ENCODE measurements at places on chromosomes 7 and 10. TPM values are rescaled to one million over a fixed set of nuclear protein-coding genes. Genes with fewer than 3 reads are reported as not detected.
A peak's percentile ranks its signal among the peaks of the same experiment; 100 is the strongest.

GRCh38 chr7:140657891-140658290 is 14.9 kb upstream of the ADCK2 start:
- no peak for DNase-seq
- H3K4me1 ChIP-seq, result peaks cover 2% of the 10 kb centered on the region
- H3K27ac ChIP-seq, result no peak overlapping the region
- no peaks in the 10 kb centered on the region for H3K36me3 ChIP-seq
- no peaks in the 10 kb centered on the region for H3K27me3 ChIP-seq
- no peak overlapping the region for H3K4me3 ChIP-seq

- no peaks in the 10 kb centered on the region for H3K36me3 ChIP-seq
- H3K27ac ChIP-seq, result no peak overlapping the region
- H3K27me3 ChIP-seq, result no peaks in the 10 kb centered on the region
- H3K4me3 ChIP-seq, result no peak overlapping the region
- DNase-seq, result peak; percentile 31
These were observed 245.3 kb downstream of the NSUN6 start for GRCh38 chr10:18406136-18406535.

DNA sequence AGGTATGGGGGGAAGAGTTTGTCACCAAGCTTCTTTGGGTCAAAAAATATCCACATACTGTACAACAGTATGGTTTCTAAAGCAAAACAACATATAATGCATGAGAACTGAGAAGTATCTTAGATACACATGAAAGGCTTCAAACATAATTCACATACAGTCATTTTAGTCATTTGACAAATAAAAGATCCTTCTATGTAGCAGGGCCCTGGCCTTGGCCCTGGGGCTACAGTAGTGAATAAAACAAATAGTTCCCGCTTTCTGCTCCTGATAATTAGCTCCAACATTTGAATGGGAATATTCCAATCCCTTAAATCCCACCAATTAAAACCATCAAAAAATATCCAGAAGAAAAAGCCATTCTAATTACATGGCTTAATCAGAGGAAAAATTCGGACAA is 51.3 kb downstream of the MALSU1 start:
- H3K36me3 ChIP-seq, result peaks cover 64% of the 10 kb centered on the region
- no peak overlapping the region for H3K4me3 ChIP-seq
- no peaks in the 10 kb centered on the region for H3K27me3 ChIP-seq

DNA sequence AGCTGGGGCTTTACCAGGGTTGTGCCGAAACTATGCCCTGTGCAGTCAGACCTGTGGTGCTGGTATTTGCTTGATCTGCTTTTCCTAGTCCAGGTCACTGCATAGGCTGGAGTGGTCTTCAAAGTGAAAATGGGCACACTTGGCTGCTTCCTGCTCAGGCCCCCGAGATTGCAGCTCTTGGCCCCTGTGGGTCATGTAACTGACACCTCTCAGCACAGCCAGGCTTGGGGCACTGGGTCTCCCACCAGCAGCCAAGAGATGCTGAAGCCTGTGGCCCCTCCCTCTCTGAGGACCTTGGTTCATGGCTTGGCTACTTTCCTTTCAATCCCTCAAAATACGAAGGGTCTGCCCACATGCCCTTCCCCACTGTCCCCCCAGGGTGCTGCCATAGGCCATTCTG is 33.7 kb downstream of the PDIA4 start:
- H3K36me3 ChIP-seq, result peaks cover 4% of the 10 kb centered on the region
- H3K4me3 ChIP-seq, result no peak overlapping the region
- H3K4me1 ChIP-seq, result no peaks in the 10 kb centered on the region
- no peak overlapping the region for H3K27ac ChIP-seq
- H3K27me3 ChIP-seq, result no peaks in the 10 kb centered on the region
- no peak for DNase-seq

GRCh38 chr7:66430164-66430545 is 198.5 kb upstream of the KCTD7 start:
- H3K27ac ChIP-seq, result no peak overlapping the region
- DNase-seq, result no peak
- H3K4me3 ChIP-seq, result no peak overlapping the region
- H3K4me1 ChIP-seq, result no peaks in the 10 kb centered on the region
- H3K36me3 ChIP-seq, result no peaks in the 10 kb centered on the region
- no peaks in the 10 kb centered on the region for H3K27me3 ChIP-seq

DNA sequence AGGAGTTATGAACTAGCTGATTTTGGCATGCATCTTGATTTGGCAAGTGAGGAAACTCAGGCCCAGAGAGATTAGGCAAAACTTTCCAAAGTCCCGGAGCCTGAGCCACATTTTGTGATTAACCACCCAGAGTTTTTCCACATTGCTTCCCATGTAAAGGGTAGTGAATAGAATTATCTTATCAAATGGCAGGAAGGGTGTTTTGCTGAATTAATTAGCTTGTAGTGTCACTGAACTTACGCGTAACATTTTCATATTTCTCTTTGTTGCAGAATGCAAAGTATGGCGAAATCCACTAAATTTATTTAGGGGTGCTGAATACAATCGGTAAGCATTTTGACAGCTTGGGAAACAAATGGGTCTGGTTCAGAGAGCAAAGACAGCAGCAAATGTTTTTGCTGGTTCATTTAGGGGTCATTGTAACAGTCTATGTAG is 176.2 kb downstream of the ST7 start:
- no peak overlapping the region for H3K27ac ChIP-seq
- H3K4me3 ChIP-seq, result no peak overlapping the region
- no peak for DNase-seq
- H3K27me3 ChIP-seq, result no peaks in the 10 kb centered on the region

DNA sequence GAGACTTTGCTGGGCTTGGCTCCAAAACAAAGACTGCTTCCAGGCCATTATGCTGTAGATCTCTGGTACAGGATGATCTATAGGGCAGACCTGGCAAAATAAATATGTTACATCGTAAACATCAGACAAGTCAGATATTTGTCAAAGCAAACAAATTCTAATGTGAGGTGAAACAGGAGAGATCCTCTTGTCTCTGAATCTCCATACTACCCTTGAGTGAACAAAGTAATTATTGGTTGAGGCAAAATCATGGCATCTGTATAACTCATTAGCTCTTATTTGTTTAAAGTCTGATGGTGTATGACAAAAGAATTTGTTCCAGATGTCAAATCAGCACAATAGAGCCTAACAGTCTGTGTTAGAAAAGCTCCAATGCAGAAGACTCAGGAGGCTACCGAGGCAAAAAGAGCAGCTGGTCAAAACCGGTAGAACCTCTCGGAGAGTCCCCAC is 1291.5 kb downstream of the TYW1 start:
- no peak for DNase-seq
- H3K27ac ChIP-seq, result no peak overlapping the region
- H3K4me1 ChIP-seq, result no peaks in the 10 kb centered on the region
- H3K36me3 ChIP-seq, result peaks cover 5% of the 10 kb centered on the region
- H3K4me3 ChIP-seq, result no peak overlapping the region

- no peaks in the 10 kb centered on the region for H3K27me3 ChIP-seq
- DNase-seq, result no peak
- no peak overlapping the region for H3K27ac ChIP-seq
These were observed 209.0 kb downstream of the LRMDA start for GRCh38 chr10:75640381-75640780.

DNA sequence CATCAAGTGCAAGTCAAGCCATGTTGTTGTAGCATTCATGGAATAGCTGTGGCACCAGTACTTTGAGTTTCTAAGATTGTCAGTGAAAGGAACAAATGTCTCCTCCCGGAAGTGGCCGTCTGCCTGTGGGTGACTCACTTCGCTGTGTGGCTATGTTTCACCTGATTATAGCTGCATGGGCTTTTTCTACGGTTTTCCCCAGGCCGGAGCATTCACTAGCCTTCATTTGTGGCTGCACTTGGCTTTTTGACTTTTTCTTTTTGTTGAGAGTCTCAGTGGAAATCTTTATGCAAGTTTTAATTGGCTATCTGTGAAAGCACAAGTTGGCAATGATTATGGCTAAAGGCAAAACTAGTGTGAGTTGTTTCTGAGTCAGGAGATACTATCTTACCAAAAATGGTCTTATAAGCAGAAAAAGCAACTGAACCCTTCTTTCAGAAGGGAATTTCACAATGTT is 35.0 kb downstream of the SRI start:
- H3K27me3 ChIP-seq, result no peaks in the 10 kb centered on the region
- no peaks in the 10 kb centered on the region for H3K36me3 ChIP-seq
- DNase-seq, result no peak
- H3K4me1 ChIP-seq, result peaks cover 4% of the 10 kb centered on the region
- no peak overlapping the region for H3K27ac ChIP-seq

DNA sequence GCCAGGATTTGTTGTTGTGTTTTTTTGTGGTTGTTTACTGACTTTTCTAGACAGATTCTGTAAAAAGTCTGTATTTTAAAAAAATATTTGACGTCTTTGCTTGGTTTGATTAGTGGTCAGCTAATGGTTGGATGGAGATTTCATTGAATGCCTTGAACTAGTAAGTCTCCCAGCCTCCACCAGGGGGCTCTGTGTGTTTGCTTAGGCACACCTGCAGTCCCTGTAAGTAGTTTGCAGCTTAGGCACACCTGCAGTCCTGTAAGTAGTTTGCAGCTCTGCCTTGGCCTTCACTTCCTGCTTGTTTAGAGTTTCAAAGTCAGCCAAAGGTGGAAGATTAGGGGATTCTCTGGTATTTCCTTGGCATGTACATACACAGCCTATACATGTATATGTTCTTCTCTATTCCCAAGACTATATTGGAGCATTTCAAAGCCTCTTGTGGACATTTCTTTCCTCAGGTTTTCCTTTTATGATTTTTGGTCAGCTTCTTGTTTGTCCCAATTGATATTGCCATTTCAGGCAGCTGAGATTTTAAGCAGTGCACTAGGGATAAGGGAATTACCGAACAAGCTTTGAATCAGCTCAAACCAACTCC is 101.6 kb downstream of the CCSER2 start:
- no peak overlapping the region for H3K27ac ChIP-seq
- H3K36me3 ChIP-seq, result peaks cover 6% of the 10 kb centered on the region
- no peaks in the 10 kb centered on the region for H3K4me1 ChIP-seq
- no peak overlapping the region for H3K4me3 ChIP-seq

GRCh38 chr10:48239618-48240017 is 34.9 kb downstream of the FRMPD2 start:
- peak; percentile 11 for DNase-seq
- H3K4me3 ChIP-seq, result no peak overlapping the region
- no peak overlapping the region for H3K27ac ChIP-seq
- no peaks in the 10 kb centered on the region for H3K27me3 ChIP-seq
- H3K4me1 ChIP-seq, result peaks cover 5% of the 10 kb centered on the region
- no peaks in the 10 kb centered on the region for H3K36me3 ChIP-seq

CCL26 gene
- total RNA-seq, result 8.7 TPM

RPP30 gene
- 70.0 TPM for total RNA-seq

DNA sequence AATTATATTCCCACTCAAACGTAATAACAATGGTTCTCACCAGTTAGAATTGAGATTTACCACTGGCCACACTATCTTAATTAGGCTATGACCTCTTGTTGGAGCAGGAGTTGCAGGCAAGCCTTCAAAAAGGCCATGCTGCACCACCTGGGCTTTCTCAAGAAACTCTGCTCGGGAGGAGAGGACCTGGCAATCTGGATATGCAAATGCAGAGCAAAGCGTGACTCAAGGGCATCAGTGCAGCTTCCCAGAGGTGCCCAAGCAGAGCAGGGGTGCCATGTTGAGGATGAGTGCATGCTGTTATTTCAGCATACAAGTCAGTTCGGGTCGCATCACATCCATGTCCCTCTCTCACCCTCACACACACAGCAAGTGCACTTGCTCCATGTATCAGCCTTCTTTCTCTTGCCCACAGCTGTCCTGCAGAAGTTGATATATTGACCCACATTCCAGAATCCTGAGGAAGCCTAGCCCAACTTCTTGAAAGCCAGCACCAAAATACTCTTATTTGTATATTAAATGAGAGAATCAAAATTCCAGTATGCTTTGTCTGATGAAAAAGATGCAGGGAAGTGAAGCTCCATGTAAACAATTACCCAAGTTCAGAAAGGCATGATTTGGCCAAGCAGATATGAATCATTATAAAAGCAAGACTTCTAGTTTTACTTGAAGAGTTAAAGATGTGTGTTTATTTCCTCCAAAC is 55.7 kb upstream of the IL6 start:
- DNase-seq, result no peak
- H3K36me3 ChIP-seq, result peaks cover 8% of the 10 kb centered on the region
- H3K4me3 ChIP-seq, result no peak overlapping the region

DNA sequence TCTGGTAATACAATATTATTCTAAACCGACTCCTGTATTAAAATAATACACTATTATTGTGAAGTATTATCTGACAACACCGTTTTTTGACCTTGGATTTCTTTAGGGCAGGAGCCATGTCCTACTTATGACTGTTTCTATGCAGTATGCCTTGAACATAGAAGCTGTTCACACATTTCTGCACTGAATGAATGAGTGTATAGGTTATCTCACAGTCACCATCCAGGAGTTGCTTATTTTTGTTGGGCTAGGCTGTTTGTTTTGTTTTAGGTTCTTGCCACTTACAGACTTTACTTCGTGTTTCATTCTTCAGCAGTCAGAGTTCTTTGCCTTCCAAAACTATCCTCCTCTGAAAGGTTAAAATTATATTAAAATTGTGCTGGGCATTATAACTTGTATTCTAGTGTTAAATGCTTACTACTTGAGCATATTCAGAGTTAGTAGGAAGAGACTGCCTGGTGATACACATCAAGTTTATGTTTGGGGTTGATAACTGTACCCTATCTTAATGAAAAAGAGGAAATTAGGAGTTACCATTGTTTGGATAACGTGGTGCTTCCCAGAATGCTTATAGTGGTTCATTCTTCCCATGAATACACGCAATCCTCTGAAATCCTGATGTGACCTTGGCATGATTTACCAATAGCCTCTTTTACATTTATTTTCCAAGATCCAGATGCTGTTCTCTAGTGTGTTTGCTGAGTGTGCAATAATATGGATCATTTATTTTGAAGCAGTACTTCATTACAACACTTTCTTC is 1.7 kb downstream of the RALA start:
- H3K4me3 ChIP-seq, result peak overlapping the region; percentile 93
- H3K4me1 ChIP-seq, result peaks cover 2% of the 10 kb centered on the region
- no peak for DNase-seq
- H3K36me3 ChIP-seq, result 0 out of 2 replicates have a peak, but pooled peaks cover under 1% of the 10 kb centered on the region

DNA sequence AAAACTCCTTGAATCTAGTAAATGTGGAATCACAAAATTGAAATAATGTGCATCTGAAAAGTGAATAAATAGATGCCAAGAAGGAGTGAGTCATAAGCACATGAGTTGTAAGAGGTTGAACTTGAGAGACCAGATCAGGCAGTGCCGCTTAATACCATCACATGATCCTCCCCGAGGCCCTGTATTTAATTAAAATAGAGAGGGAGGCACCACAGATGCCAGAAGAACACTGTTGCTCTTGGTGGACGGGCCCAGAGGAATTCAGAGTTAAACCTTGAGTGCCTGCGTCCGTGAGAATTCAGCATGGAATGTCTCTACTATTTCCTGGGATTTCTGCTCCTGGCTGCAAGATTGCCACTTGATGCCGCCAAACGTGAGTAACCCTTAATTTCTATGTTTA is at the start of gene GPNMB:
TSS of gene GPNMB (plus strand) at position 221 of the 400 bp plus-strand sequence. CDS start at position 304, 83 bp downstream.
- H3K4me1 ChIP-seq, result no peaks in the 10 kb centered on the region
- DNase-seq, result no peak
- H3K27me3 ChIP-seq, result no peaks in the 10 kb centered on the region
